ENCODE measurements at places on chromosomes 16 and 17. TPM values are rescaled to one million over a fixed set of nuclear protein-coding genes. Genes with fewer than 3 reads are reported as not detected.

DNA sequence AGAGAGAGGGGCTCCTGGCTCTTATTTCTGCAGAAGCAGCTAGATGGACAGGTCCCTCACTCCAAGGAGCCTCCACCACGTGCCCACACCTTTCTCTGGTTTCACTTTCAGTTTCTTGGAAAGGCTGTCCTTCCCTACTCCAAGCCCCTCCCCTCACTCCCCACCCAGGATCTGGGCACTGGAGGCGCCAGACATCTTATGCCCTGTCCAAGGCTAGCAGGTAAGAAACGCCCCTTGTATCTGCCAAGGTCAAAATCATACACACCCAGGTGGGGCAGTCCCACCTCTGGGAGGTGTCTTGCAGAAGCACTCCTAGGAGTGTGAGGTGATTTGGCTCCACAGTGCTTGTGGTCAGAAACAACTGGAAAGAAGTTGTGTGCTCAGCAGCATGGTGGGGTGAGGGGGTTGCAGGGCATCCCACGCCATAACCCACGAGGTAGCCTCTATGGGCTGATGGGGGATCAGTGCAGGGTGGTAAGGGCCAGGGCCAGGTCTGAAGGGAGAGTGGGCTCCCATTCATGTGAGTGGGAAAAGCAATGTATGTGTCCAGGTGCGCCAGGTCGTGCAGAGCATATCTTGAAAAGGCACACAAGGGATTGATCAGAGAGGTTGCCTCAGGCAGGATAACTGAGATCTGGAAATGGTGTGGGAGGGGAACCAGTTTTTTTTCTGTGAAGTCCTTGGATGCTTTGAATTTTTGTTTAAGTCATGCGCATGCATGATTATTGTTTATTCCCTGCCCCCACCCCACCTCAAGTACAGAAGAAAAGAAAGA lies 31.8 kb upstream of the PRM1 start:
- DNase-seq, result peak; percentile 44

DNA sequence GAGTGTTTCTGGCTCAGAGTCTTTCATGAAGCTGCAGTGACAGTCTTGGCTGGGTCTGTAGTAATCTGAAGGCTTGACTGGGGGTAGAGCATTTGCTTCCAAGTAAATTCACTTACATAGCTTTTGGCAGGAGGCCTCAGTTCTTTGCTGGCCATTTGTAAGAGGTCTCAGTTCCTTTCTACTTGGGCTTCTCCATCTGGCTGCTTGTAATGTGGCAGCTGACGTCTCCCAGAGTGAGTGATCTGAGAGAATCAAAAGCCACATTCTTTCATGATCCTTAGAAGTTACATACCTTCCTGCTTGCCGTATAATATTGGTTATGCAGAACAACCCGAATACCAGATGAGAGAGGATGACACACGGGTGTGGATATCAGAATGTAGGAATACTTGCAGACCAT lies 39.8 kb downstream of the NF1 start:
- no peak for DNase-seq

- DNase-seq, result no peak
Observed at GRCh38 chr17:4515501-4515900, 16.8 kb downstream of the SPNS2 start.

The INCA1 gene
- total RNA-seq, result not detected

The TMEM88 gene
- 4.6 TPM for total RNA-seq

The SCGB1C2 gene
- not detected for total RNA-seq

All from hematopoietic multipotent progenitor cell (in vitro differentiated cells).